Kidney (tissue), 22 donors: ENCODE measurements at places on chromosomes 1 and 21.

- DNase-seq: peak; percentile 76
Observed at GRCh38 chr1:6414443-6414844, 5.3 kb downstream of the HES2 start.

DNA sequence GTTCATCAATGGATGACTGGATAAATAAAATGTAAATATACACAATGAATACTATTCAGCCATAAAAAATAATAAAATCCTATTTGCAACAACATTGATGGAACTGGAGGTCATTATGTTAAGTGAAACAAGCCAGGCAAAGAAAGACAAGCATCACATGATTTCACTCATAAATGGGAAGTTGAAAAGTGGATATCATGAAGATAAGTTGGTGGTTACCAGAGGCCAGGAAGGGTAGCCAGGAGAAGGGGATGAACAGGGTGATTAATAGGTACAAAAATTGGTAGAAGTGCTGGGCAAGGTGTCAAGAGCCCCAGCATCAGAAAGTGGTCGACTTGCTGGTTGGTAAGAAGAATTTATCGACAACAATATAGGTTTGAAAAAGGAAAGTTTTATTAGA is 1.3 kb upstream of the PARK7 start:
- no peak for DNase-seq

DNA sequence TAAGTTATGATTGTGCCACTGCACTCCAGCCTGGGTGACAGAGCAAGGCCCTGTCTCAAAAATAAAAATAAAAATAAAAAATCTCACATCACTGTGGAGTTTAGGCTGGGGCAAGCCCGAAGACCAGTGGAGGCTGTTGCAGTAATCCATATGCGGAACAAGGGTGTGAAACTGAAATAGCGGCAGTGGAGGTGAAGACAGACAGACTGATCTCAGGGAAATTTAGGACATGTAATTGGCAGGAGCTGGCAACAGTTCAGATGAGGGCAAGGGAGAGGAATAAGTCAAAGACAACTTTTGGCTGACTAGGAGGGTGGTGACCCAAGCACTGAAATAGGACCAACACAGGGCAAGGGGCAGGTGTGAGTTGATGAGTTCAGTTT is 8.4 kb downstream of the ARMH1 start:
- DNase-seq: no peak

DNA sequence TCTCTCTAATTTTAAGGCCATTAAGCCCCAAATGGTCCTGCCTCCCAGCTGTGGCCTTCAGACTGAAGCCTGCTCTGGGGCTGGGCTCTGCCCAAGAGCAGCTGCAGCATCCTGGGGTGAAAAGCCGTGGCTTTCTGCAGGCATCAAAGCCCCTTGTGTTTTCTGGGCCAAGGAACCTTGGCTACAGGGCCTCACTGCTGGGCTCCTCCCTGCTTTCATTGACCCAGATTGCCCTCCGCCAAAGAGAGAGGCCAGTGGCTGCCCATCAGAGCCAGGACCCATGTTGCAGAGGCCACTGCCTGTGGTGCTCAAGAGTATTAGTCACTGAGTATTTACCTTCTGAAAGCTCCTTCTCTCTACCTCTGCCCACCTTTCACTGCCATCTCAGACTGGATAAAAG is 1.6 kb downstream of the ZNF648 start:
- no peak for DNase-seq

DNA sequence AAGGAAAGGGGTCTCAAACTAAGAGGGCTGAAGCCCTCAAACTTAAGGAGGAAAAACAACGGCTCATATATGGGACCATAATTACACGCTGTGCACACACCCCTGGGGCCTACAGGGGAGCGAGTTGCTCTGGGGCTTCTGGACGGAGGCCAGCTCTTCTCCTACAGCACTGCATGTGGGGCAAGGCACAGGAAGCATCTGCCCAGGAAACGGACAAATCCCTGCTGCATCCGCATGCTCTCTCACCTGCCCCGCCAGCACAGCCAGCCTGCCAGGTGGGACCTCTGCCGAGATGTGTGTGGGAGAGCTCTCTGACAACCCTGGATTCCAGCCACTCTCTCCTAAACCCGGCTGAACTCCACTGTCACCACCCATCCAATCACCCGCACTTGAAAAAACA is 54.1 kb downstream of the MRPL37 start:
- DNase-seq: peak; percentile 53

GRCh38 chr1:205387845-205388244 is 31.1 kb upstream of the KLHDC8A start:
- DNase-seq: no peak

GRCh38 chr1:8862528-8862927 is 16.0 kb downstream of the ENO1 start:
- DNase-seq: no peak

DNA sequence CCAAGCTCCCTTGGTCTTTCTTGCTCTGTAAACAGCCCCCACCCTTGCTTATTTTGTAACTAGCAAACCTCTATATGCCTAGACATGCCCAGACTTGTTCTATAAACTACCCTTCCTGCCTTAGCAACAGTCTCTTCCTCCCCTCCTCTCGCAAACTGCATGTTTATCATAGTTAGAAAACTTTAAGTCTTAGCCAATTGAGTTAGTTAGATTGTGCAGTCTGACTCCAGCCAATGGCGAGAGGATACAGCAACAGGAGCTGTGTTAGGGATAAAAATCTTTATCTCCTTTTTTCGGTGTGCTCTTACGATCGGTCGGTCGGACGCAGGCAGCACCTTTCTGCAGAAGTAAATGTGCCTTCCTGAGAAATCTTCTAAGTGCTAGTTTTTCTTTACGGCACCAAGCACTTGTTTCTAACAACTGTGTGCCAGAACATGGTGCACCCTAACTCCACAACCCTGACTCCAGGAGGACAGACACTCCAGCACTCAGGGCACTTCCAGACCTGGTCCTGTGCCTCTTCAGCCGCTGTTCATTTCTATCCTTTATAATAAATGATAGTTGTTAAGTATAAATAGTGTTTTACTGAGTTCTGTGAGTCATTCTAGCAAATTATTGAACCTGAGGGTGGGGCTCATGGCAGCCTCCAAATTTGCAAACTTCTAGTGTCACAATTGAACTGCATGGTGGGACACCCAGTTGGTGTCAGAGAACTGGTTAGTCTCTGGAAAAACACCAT is 25.7 kb upstream of the GNG4 start:
- DNase-seq: no peak
